ENCODE measurements at places on chromosomes 4 and X.
A peak's percentile ranks its signal among the peaks of the same experiment; 100 is the strongest.

GRCh38 chr4:101651778-101652177 is 138.8 kb upstream of the BANK1 start:
- peak; percentile 94 for DNase-seq

GRCh38 chr4:180449395-180449956 is 1793.7 kb upstream of the TENM3 start:
- DNase-seq, result peak; percentile 72

GRCh38 chr4:48668254-48669017 is 111.6 kb downstream of the FRYL start:
- DNase-seq, result no peak

DNA sequence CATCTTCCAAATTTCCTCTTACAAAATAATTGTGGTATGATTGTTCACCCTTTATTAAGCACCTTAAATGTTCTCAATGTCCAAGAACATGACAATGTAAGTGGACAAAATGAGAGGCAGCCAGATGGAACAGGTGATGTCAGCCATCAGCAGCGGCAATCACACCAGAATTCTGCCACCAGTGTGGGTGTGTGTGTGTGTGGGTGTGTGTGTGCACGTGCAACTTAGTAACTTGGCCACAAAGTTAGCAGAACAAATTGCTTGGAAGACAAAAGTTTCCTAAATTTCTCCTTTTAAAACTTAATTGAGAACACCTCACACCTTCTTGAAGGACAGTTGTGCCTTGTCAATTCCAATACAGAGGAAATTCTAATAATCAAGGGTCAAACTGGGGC is 18.7 kb downstream of the LNX1 start:
- DNase-seq, result no peak

DNA sequence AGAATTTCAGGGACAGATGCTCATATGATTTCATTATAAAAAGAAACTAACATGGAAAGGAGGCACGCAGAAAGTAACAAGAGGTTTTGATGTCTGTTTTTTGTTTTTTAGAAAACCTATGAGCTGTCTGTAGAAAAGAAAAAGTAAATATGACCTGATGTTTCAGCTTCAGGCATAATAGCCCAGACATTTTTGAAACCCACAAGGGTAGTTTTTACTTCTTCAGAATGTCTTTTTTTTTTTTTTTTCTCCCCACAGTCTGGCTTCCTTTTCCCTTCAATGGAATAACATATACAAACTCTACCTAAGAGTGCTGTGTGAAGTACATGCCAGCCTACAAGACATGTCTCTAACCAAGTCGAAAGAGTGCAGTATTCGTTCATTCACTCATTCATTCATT is 18.3 kb upstream of the STX18 start:
- DNase-seq, result no peak

GRCh38 chrX:41921492-41922430 is 1.6 kb downstream of the CASK start:
- DNase-seq, result peak; percentile 43

DNA sequence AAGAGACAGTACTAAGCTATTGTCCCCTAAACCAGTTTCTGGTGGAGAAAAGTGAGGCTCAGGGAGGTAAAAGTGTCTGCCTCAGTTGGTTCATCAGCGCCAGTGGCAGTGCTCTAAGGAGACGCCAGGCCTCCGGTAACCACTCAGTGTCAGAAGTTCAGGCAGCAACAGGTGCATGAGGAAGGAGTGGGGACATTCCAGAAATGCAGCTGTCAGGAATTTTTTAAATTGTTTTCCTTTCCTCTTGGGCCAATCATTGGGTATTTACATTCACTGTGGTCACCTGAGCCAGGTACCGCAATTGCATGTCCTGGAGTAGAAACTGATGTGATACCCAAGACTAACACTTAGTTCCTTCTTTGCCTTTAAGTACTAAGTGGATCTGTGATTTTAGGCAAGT is 40.2 kb upstream of the HS3ST1 start:
- no peak for DNase-seq

- no peak for DNase-seq
These were observed 133.9 kb downstream of the CBR4 start for GRCh38 chr4:168876106-168876505.

DNA sequence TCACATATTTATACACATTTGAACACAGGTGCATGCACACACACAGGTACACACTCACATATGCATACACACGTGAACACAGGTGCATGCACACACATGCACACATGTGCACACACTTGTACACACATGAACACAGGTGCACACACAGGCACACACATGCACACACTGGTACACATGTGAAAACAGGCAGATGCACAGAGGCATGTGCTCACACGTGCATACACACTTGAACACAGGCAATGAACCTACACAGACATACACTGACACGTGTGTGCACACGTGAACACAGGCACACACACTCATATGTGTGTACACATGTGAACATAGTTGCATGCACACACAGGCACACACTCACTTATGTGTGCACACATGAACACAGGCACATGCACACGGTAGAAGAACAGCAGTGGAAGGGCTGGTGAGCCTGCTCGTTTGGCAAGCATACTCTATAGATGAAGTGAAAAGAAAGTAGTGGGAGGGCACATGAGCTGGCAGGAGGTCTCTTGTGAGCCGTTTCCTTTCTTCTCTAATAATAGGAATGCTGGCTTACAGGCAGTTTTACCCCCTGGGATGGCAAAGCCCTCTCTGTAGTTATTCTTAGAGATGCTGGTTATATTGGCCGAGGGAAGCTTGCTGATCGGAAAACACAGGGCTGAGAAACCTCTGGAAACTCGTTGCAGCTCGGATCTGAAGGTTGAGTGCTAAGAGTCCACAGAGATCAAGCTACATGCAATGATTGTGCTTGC is 279.6 kb upstream of the CLNK start:
- DNase-seq, result no peak

DNA sequence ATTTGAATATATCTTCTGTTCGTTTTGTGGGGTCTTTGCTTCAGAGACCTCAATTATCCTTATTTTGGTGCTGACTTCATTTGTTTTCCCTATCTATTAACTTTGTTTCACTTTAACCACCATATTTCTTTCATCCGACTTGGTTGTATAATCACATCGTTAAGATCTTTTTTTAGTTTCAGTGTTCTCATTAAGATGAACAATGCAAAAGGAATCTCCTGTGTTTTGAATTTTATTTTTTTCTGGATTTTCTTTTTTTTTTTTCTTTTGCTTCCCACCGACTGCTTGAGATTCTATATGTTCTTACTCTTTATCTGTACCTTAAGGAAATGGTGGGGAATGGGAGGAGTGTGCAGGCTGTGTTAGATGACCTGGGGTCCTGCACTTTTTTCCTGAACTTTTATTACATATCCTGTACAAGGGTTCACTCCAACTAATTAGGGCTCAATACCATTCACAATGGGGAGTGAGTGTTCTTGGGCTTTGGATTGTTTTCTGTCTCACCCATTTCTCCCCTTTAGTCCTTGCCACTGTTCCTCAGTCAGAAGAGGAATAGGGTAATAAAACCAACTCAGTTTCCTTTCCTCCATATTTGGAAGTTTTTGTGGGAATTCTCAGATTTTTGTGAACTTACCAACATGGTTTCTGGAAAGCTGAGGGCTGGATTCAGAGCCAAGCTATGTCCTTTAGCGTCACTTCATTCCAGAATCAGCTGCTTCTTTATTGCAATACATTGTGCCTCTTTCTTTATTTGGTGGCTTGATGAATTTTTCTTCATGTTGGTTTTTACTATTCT is 43.2 kb upstream of the BMPR1B start:
- no peak for DNase-seq

- no peak for DNase-seq
These were observed 125.7 kb upstream of the NKX1-1 start for GRCh38 chr4:1531683-1532548.

- no peak for DNase-seq
These were observed 136.4 kb upstream of the FGF13 start for GRCh38 chrX:138847930-138848329.

DNA sequence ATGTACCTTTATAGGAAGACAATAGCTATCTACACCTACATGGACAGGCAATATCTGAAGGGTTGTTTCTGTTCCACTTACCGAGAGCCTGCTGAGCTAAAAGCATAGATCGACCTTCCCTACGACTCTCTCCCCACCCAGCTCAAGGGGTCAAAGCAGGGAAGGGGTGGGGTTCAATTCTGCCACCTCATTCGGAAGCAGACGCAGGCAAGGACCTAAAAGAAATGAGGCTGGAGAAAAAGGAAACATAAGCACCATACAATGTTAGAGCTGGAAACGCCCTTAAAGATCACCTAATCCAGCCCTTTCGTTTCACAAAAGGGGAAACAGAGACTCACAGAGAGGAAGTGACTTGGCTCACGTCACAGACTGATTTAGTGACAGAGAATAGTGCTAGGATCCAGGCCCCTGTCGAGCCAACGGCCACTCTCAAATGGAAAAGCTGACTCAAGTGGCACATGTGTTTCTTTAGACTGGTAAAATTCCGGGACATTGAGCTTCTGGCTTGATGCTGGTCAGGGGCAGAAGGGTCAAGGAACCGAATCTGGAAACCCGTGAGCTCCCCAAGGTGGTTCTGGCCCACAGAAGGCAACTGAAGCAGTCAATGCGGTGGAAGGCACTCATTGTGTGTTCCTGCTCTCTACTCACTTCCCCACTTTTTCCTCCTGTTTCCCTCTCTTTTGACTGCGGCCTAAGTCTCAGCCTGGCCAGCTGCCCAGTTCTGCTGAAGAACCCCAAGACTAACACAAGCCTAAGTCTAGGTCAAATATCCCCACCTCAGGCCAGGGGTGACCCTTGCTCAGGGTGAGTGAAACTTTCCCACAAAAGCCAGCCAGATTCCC is 7.5 kb downstream of the SEPTIN6 start:
- peak; percentile 33 for DNase-seq

GRCh38 chrX:24846550-24847150 is 152.9 kb downstream of the POLA1 start:
- no peak for DNase-seq

DNA sequence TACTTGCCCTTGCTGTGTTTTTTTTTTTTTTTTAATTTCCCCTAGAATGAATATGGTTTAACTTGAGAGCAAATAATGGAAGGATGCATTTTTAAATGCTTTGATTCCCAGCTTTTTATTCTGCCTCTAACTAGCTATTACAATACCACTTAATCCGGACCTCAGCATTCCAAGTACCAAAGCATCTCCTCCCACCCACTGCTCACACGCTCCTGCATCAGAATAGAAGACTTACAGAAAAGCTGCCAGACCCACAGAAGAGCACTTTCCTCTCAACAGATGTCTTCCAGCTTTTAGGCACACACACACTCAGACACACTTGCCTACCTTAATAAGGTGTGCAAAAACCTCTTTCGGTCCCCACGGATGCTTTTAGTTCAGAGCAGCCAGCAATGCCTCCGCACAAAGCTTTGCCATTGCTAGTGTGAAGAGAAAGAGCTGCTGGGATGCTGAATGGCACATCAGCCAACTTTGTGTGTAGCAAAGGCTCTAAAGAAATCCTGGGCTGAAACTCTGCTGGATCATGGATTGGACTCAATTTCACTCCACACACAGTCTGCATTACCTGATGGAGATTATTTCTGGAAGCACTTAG is 1056.2 kb downstream of the DMD start:
- no peak for DNase-seq

- DNase-seq, result no peak
These were observed 48.4 kb upstream of the SEC24B start for GRCh38 chr4:109385260-109385659.

- no peak for DNase-seq
These were observed 23.4 kb upstream of the STBD1 start for GRCh38 chr4:76282941-76283689.

- peak; percentile 10 for DNase-seq
These were observed 1.7 kb upstream of the PPP2R2C start for GRCh38 chr4:6474053-6474568.

DNA sequence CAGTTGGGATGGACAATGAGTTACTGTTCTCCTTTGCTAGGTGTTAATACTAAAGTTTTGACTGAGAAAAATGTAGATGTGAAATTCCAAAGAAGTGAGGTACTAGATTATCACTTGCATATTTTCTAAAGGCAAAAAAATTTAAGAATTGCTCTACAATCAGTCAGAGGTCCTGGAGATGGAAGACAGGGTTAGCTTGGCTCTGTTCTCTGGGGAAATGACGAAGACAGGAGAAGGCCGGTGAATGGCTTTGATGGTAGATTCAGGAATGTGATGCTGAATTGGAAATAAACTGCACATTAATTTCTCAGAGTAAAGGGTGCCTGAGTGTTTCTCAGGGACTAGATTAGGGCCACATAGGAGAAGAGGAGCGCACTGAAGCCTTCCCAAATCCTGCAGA is 214.0 kb upstream of the LEF1 start:
- DNase-seq, result no peak

- peak; percentile 54 for DNase-seq
These were observed 15.7 kb downstream of the FHL1 start for GRCh38 chrX:136162827-136163570.

- DNase-seq, result no peak
These were observed 39.5 kb downstream of the HSD17B13 start for GRCh38 chr4:87283151-87283550.

DNA sequence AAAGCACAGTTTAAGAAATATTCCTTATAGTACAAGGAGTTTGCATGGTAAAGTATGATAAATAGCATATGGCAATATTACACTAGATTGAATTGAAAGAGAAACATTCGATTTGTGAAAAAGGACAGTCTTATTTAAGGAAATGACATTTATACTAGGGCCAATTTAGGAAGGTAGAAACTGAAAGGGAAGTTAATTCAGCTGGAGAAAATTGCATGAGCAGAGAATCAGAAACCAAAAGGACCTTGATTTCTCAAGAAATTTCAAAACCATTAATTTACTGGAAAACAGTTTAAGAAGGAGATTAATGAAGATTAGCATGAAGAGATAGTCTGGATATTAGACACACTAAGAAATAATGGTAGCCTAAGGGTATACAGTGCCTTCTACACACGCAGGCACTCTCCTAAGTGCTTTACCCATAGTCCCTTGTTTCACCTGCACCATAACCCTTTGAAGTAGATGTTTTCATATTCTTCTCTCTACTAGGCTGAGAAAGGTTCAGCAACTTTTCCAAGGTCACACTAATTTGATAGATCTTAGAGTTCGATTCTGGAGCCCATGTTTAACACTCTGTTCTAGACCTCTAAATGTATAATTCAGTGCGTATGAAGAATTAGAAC is 259.1 kb upstream of the SLIT2 start:
- no peak for DNase-seq

GRCh38 chr4:114921790-114922591 is 191.4 kb downstream of the NDST4 start:
- no peak for DNase-seq

- no peak for DNase-seq
These were observed 46.8 kb downstream of the GSTCD start for GRCh38 chr4:105755375-105755774.

GRCh38 chr4:145589916-145590702 is 29.1 kb upstream of the MMAA start:
- no peak for DNase-seq

DNA sequence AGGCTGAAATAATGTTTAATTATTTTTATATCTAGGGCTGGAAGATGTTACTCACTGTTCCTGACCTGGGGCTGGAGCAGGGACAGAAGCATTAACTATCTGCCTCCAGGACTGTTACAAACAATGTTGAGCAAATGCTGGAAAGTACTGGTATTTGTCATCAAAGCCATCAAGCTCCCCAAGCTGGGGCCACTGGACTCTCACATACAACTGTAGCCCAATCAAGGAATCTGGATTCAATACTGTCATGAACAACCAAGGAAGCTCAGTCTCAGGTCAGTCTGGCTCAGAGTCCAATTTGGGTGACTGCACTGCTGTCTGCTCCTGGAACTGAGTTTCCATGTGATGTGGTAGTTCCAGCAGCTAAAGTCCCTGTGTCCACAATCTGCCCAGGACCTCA is 50.4 kb downstream of the APOO start:
- no peak for DNase-seq

- DNase-seq, result no peak
These were observed 65.7 kb downstream of the GATB start for GRCh38 chr4:151694961-151695720.

- no peak for DNase-seq
These were observed 32.1 kb downstream of the RPS6KA6 start for GRCh38 chrX:84155938-84156337.

Measured in SJCRH30 (cell line).